ENCODE measurements at places on chromosomes 7 and 10. TPM values are rescaled to one million over a fixed set of nuclear protein-coding genes. Genes with fewer than 3 reads are reported as not detected.

DNA sequence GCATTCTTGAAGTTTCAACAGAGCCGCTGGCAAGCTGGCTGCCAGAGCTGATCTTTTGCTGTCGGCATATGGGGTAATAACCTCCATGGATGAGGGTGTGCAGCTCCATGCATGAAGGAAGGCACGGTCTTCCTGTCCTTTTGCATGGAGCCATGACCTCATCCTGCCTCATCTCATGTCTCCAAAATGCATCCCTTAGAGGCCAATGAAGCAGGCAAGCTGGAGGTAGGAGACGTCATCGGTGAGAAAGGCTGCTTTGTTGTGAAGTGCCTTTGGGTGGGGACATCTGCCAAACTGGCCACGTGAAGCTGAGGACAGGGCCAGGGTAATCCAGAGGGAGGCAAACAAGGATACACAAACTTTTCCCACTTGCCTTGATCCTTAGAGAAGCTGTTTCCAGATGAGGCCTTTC lies 161.5 kb upstream of the TBX20 start:
- DNase-seq, result no peak

DNA sequence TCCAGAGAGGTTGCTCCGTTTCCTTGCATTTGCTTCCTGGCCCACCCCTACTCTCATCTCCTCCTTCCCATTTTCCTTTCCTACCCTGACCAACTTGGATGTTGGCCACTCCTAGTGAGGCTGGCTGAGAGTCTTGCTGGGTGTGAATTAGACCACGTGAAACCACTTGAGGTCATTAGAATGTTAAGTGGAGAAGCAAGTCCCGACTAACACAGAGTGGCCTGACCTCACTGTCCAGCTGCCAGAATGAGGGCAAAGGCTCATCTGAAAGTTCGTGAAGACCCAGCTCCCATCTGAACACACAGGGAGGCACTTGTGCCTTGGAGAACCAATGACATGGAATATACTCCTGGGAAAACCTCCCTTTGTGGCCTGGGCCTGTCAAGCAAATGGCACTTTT lies 80.8 kb downstream of the WDR11 start:
- DNase-seq, result no peak

Gene BMPER
- total RNA-seq, result 0.31 TPM

GRCh38 chr10:17871036-17871435 lies 61.9 kb downstream of the MRC1 start:
- DNase-seq, result no peak

Gene AKR1C8
- total RNA-seq, result 1.3 TPM

DNA sequence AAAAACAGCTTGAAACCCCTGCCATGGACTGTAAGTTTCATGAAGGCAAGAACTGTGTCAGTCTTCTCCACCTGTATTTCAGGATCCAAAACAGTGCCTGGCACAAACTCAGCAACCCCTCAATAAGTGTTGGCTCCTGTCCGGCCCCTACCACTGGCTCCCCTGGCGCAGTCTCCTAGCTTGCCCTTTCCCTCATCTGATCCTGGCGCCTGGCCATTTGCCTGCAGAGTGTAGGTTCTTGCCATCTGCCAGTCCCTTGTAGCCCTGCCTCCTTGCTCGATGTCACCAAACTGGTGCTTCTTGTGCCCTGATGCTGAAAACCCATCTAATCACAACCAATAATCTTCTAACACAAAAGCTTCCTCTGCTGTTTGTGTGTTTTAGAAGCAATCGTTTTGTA lies 60.4 kb downstream of the LGI1 start:
- no peak for DNase-seq

DNA sequence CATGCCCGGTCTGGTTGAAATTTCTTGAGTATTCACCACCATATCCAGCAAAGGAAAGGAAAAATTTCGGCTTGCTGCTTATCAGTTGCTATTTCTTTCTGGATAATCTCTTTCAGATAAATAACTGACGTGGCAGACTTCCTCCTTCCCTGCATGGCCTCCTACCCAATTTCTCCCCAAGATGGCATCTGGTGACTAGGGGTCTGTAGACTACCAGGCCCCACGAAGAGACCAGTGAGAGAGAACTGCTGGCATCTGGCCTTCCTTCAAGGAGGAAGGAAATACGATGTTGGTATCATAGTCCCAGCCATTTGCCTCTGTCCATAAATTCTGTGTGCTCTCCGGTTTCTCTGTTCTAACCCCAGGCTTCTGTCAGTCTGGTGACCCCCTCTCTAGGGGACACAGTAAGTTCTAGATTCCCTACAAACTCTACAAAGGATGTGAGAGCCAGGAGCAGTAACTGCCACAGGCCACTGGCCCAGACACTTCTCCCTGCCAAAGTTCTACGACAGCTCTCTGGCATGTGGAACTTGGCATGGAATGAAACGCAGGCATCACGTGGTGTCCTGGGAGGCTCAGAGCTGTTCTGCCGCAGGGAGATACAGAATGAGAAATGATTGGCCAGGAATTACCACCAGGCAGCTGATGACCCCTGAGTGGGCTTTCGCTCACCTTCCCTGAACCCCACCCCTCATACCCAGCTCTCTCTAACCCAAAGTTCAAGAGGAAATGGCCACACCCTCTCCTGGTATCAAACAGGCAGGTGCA lies 30.0 kb upstream of the MSRB2 start:
- DNase-seq, result no peak

- no peak for DNase-seq
Observed at GRCh38 chr7:113175525-113176104, 57.3 kb upstream of the SMIM30 start.

Gene KLF14
- not detected for total RNA-seq

Gene JAZF1
- 23.6 TPM for total RNA-seq

- DNase-seq, result no peak
Observed at GRCh38 chr7:25399000-25399750, 170.9 kb upstream of the NPVF start.

Data from natural killer cell treated with Interleukin-12 subunit alpha and Interleukin-12 subunit beta and Interleukin-15 and Interleukin-18, amount 100 ng/mL, for 72 hours (primary cell).